Right kidney (tissue), 9 donors: ENCODE measurements at places on chromosomes 7 and 10.

DNA sequence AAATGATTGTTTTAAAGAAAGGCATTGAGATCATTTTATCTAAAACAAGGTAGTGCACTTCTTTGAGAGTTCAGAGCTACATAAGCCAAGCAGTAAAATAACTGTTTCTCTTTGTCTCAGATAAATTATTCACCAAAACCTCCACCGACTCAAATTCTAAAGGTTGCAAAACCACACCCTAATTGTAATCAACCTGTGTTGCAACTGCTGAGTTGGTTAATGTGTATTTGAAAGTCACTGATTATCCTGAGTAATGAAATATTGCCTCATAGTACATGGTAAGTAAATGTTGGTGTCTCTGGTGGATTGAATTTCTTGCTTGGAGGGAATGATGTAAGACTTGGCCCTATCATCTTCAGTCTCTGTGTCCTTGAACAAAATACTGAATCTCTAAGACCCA is 35.9 kb upstream of the CYP2C9 start:
- DNase-seq = no peak

DNA sequence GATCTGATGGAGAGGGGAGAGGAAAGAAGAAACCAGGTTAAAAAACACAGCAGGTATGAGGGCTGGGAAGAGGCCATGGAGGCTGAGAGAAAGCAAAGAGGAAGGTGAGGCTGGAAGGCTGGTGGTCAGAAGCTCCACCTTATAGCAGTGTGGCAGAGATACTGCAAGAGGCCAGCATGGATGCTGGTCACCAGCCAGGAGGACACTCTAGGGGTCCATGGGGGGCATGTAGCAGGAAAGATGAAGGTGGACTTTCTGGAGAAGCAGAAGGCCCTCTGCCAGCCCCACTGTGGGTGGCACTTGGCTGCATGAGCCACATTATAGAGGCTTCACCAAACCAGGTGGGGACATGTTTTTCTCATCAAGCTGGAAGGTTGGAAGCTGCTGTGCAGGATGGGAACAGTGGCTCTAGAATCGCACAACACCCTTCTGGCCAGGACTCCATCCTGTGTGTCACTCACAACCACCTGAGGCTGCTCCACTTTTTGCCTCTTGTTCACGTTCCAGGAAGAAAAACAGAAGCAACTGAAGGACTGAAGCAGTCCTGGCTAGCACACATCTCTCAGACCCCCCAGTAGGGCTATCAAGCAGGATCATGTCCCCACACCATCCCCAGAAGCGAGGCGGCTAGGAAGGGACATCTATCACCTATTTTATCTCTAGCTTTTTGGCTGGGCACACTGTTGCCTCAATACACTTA is 587.5 kb upstream of the MGMT start:
- no peak for DNase-seq

DNA sequence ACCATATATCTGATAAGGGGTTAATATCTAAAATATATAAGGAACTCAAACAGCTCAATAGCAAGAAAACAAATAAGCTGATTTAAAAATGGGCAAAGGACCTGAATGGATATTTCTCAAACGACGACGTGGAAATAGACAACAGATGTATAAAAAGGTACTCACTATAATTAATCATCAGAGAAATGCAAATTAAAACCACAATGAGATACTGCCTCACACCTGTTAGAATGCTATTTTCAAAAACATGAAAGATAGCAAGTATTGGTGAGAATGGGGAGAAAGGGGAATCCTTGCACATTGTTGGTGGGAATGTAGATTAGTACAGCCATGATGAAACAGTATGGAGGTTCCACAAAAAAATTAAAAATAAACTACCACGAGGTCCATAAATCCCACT is 163.2 kb downstream of the DKK1 start:
- DNase-seq = no peak

GRCh38 chr10:43166207-43166879 is 28.1 kb downstream of the CSGALNACT2 start:
- DNase-seq = no peak

DNA sequence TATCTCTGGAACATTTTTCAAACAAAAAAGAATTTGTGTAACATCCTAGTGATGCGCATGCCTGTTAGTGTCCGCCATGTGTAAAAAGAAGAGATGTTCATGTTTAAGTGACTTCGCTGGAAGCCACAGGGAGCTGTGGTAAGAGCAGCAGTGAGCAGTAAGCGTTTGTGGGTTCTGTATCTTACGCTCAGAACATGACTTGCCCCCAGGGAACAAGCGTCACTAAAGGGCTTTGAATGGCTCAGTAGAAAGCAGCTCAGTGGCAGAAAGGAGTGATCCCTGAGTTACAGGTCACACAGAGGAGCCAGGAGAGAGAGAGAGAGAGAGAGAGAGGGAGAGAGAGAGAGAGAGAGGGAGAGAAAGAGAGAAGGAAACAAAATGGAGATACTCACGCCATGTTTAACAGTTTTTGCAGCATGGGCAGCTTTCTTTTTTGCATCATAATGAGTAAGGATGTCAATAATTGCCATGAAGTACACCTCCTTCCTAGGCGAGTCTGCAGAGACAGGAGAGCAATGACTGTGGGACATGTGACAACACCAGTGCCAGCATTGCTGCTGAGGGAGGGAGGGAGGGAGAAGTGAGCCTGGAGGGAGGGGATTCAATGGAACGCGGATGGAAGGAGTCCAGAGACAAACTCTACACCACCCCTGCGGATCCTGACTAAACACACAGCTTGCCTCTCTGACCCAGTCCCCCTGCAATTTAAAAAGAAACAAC is 174.6 kb downstream of the PIP4K2A start:
- no peak for DNase-seq

DNA sequence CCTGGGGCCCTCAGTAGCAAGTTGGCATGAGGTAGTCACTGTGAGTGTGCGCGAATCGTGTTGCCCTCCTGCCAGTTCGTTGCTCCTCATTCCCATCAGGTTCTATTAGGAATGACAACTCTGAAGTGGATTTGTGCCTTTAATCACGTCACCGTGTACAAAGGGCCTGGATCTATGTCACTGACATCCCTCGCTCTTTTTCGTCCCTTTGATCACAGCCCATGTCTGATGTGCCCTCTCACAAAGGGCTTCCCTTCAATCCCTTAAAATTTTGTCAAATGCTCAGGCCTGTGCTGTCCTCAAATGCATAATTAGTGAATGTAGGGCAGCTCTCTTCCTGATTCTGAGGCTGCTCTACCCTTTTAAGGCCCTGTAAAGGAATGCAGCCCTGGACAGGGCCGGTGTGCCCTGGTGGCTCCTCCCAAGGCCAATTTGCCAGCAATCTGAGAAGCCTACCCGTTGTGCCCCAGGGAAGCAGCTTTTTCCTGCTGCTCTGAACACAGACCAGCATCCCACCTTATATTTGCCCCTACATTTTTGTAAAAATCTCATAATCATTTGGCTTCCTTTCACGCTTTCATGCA is 93.6 kb downstream of the TMEM178B start:
- no peak for DNase-seq

DNA sequence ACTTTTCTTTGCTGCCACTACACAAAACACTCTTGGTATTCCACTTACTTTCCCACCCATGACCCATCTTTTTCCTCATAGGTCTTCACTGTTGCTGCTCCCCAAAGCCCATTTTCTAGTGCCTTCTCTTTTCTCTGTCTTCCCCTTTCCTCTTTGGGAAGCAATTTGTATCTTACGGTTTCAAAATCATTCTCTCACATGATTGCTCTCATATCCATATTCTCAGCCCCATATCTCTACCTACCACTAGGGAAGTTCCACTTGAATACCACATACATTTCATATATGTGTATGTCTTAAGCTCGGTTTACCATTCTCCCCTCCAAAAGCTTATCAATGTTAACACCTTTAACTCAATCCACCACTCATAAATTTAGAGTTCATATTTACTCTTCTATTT is 3.2 kb upstream of the UBE2D1 start:
- no peak for DNase-seq

DNA sequence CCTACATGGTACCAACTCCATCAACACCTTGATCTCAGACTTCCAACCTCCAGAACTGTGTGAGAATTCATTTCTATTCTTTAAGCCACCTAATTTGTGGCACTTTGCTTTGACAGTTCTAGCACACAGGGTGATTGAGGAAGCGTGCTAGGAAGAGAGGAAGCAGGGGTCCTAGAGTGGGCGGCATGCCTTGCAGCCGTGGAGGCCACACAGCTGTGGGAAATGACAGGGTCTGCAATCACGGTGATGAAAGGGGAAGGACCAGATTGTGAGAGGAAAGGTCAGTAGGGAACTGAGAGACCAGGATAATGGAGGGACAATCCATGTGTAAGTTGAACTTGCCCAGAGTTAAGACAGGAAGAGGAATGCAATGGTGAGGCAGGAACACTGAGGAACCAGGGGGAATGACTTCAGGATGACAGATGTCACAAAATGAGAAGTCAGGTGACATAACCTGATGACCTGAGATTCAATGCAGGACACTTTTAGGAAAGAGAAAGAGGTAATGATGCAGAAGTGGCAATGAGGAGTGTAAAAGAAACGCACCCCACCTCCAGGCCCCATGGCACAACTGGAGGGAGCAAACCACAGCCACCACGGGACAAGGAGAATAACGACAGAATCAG is 87.3 kb upstream of the PIK3CG start:
- no peak for DNase-seq

- DNase-seq = no peak
Observed at GRCh38 chr10:88082391-88082790, 219.0 kb downstream of the PTEN start.

DNA sequence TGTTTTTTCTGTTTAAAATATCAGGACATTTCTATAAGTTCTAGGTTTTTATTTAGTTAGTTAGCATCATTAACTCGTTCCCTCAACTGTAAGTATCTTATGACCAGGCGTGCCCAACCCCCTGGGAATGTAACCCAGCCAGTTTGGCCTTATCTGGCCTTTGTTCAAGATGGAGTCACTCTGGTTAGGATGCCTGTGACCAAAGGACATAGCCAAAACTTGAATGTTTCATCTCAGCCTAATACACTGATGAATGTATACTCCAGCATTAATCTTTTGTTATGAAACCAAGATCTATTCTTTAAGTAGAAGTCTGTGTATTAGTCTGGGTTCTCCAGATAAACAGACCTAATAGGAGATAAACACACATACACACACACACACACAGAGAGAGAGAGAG is 231.4 kb downstream of the NSUN6 start:
- DNase-seq = no peak

GRCh38 chr7:76392531-76393115 is 16.9 kb downstream of the SSC4D start:
- no peak for DNase-seq

DNA sequence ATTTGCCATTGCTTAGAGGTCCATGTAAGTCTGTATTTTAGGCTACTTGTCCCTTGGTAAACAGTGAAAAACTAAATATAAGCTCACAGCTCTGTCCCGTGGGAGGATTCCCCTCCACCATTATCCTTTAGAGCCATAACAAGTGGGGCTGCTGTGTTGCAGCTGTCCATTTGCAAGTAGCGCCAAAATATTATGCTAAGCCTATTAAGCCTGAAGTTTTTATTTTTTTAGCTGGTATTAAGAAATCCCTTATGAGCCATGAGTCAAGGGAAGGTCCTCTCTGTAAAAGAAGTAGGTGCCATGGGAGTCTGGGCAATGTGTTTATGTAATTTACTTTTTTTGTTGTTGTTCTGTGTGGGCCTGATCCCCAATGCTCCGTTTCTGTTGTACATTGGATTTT is 183.9 kb downstream of the THSD7A start:
- DNase-seq = no peak

DNA sequence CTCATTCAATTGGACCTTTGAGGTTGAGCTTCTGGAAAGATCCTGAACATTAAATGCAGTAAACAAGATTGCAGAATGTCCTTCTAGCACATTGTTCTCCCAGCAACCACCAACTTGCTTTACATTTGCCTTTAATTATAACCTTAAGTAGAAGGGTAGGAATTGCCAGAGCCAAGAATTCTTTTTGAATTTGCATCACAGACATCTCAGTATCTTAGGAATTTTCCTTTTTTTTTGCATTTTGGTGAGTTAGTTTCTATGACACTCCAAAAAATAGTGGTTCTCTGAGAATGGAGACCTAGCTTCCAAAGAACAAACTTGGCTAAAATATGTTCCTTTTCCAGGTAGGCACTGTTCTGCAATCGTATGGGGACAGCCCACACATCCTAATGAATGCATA is 456.0 kb downstream of the GATA3 start:
- DNase-seq = no peak

DNA sequence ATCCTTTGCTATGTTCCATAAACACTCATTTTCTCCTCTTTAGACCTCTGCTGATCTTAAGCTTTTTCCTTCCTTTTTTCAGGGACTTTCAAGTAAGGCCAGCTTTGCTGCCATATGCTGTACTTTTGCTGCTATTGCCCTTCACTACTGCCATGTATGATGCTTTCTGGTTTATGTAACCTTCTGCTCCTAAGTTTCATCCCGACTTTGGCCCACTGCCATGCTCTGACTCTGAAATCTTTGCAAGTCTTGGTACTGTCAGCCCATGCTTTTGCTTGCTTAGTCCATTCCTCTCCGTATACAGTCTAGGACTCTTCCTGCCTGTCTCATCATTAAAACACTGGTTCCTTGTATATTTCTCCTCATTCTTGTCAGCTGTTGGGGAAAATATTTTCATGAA is 152.4 kb downstream of the RNF133 start:
- no peak for DNase-seq

GRCh38 chr7:25308246-25308645 is 80.0 kb upstream of the NPVF start:
- no peak for DNase-seq

GRCh38 chr10:105974803-105975456 is 1189.6 kb downstream of the SORCS1 start:
- no peak for DNase-seq

DNA sequence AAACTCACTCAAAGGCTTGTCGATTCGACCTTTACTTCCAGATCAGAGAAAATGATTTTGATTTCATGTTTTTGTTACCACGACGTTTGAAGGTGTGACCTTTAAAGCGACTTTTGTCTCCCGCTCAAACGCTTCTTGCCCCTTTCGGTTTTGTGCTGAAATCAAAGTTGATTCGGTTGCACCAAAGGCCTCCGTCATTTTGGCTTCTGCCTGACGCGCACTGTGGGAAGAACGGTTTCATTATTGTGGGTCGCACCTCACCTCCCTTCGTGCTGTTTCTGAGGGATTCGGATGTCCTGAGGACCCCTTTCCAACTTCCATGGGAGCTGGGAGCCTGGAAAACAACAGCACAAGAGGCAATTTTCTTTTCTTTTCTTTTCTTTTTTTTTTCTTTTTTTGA is 176.9 kb downstream of the DNAJB6 start:
- no peak for DNase-seq

GRCh38 chr7:83426325-83426724 is 222.6 kb downstream of the SEMA3E start:
- DNase-seq = no peak

GRCh38 chr10:809671-810350 is 120.3 kb upstream of the DIP2C start:
- DNase-seq = no peak

DNA sequence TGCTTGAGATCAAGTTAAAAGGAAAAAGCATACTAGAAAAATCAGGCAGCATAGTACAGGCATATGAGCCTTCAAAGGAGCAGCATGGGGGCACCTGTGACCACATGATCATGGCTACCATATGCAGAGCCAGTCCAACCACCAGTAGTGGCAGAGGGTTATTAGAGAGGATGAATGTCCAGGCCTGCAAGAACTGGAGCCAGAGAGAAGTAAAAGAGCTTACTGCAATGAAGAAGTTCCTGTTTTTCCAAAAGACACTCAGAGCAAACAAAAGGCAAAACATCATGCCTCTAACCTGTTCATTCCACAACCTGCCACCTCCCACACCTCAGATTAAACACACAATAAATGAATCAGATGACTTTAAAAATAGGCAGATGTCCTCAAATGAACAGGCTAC is 99.6 kb upstream of the NAMPT start:
- no peak for DNase-seq
